A549 (cell line): ENCODE measurements at places on chromosomes 2 and 18.
A peak's percentile ranks its signal among the peaks of the same experiment; 100 is the strongest.

DNA sequence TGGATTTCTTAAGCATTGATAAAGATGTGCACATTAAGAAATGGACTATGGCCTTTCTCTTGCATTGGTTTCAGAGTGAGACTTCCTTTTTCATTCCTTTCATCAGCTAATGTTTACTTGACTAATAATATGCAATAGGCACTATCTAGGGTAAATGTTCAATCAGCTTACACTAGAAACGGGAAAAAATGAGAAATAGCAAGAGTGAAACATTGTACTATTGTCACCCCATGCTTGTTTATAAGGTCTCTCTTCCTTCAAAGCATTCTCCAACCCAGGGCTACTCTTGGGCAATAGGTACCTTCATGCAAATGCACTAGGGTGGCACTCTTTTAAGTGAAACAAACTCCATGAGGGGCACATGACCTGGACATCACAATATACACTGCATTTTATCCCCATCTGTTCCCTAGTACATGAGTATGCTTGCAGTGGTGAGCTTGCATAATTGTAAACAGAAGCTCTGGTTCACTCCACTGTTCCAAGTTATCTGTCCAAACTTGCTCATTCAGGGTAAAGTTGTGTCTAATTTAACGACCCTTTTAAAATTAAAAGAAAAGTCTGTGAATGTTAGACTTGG is 402.3 kb downstream of the ERBB4 start:
- DNase-seq: no peak

- no peak for DNase-seq
Measured at GRCh38 chr2:74845991-74846390, 12.1 kb downstream of the HK2 start.

- DNase-seq: peak; percentile 91
Measured at GRCh38 chr2:131093006-131093695, at the start of gene FAM168B. FAM168B (minus strand) TSS chr2:131093460; CDS start chr2:131082646, 10,814 bp downstream.

GRCh38 chr18:58015065-58015780 is 28.8 kb upstream of the NEDD4L start:
- DNase-seq: no peak

GRCh38 chr2:231920366-231920765 is 5.8 kb downstream of the NPPC start:
- no peak for DNase-seq

DNA sequence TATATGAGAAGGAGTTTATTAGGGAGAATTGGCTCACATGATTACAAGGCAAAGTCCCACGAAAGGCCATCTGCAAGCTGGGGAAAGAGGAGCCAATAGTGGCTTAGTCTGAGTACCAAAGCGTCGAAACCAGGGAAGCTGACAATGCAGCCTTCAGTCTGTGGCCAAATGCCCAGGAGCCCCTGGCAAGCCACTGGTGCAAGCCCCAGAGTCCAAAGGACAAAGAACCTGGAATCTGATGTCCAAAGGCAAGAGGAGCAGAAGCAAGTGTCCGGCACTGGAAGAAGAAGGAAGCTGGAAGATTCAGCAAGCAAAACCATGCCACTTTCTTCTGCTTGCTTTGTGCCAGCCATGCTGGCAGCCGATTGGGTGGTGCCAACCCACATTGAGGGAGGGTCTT is 74.3 kb upstream of the NPAS2 start:
- DNase-seq: no peak

- DNase-seq: no peak
Measured at GRCh38 chr18:23963443-23964165, 51.0 kb upstream of the TTC39C start.

DNA sequence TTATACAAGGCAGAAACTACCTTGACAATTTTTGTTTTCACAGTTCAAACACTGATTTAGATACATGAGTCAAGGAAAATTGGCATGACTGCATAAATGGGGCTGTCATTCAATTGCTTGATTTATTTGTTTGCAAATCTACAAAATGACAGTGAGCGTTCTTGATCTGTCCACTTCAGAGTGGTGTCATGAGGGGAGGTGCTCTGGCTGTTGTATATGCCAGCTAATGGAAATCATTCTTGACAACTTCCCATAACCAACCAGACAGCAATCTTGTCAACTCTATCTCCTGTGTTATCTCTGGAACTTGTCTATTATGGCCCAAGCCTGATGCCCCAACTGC is 120.6 kb upstream of the UGP2 start:
- DNase-seq: no peak

GRCh38 chr2:55009277-55010060 is 40.8 kb downstream of the RTN4 start:
- DNase-seq: no peak

DNA sequence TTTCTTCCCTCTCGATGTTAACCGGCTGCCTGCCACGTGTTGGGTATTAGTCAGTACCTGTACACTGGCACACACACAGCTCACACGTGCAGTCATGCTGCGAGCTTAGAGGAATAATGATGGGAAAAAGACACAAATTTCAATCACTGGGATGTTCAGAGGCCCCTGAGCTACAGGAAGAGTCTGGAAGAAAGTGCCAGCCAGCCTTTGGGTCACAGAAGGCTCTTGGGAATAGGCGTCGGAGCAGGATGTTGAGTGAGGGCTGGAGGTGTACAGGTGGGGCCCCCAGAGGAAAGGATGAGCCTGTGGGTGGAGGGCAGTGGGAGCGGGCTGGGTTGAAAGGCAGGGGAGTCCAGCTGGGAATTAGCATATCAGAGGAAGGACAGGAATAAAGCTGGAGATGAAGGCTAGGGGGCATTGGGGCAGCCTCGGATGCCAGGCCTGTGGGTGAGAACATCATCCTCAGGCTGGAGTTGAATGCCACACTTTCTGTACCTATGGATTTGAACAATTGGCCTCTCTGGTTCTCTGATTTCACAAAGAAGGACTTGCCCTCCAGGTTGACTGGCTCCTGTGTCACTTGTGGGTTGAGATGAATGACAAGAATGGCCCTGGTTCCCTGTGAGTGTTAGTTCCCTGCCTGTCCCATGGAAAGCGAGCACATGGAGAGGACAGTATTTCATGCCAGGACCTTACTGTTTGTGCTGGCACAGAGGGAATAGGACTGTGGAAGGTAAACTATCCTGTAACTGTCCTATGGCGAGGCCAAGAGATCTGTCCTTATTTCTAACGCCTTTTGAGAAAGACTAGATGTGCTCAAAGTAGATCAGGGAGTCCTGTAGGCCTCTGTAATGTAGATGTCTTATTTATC is 40.6 kb downstream of the GREB1 start:
- no peak for DNase-seq

GRCh38 chr18:57210107-57210715 is 63.3 kb downstream of the BOD1L2 start:
- peak; percentile 66 for DNase-seq

GRCh38 chr2:163652751-163653150 is 83.1 kb downstream of the FIGN start:
- no peak for DNase-seq

DNA sequence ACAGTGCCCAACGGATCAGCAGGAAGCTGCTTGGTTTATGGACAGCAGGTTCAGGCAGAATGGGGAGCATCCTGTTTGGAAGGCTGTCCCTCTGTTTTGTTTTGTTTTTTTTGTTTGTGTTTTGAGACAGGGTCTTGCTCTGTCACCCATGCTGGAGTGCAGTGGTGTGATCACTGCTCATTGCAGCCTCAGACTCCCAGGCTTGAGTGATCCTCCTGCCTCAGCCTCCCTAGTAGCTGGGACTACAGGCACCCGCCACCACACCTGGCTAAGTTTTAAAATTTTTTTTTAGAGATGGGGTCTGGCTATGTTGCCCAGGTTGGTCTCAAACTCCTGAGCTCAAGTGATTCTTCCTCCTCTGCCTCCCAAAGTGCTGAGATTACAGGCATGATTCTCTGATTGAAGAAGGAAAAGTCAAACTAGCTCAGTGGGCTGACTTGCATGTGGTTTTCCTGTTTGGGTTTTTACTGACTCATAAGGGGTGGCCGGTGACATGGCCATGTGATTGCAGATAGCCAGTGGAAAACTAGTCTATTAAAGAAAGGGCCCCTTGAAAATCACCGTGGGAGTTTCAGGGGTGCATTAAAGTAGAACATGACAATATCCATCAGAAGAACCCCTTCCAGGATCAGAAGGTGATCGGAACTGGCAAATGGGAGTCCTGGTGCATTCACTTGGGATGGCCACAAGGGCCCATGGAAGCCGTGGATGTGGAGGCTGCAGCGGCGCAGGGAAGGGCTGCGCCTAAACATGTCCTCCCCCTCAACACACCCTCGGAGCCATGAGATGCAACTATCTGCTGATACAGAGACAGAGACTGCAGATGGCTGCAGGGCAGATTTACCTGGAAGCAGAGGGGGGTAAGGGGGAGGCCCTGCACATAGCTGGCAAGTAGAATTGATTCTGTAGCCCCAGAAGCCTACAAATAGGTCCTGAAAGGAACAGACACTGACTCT is 26.5 kb downstream of the AQP12B start:
- no peak for DNase-seq

DNA sequence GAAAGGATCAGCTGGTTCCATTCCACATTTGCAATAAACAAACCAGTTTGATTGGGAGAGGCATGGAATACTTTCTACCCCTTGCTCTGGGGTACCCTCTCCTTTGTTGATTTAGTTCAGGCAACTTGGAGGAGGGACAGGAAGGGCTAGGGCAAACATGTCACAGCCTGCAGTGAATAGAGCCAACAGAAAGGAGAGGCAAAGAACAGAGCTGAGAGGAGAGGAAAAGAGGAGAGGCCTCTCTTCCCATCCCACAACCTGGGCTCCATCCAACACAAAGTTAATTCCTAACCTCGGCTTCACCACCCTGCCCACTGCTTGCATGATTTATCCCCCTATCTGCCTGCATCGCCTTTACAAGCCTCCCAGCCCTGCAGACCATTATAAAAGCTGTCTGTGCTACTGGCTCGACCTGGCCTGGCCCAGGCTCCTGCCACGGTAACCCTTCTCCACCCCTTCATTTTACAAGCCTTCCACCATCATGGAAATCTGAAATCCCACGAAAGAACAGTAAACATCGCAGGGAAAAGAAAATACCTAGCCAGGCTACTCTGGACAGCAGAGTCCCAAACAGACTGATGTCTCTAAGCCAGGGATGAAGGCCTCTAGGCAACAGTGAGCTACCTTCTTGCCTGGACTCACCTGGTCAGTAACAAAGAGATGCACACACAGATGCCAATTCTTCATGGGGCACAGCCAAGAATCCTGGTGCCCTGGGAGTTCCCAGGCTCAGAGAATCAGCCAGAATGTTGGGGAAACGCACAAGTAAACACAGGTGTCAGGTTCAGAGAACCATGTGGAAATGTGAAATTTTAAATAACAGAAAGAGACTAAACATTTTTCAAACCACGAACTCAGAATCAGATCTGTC is 43.6 kb downstream of the NHEJ1 start:
- DNase-seq: no peak
